Activated CD8-positive, alpha-beta T cell treated with anti-CD3 and anti-CD28 coated beads, Interleukin-2, amount 10 ng/mL, durations not matched to agents 7 days and 5 days (primary cell): ENCODE measurements at places on chromosomes 16 and 17.

- H3K27me3 ChIP-seq, result peaks cover 8% of the 10 kb centered on the region
- no peak overlapping the region for H3K4me3 ChIP-seq
- no peak overlapping the region for H3K27ac ChIP-seq
- no peaks in the 10 kb centered on the region for H3K36me3 ChIP-seq
- H3K4me1 ChIP-seq, result no peaks in the 10 kb centered on the region
Measured at GRCh38 chr16:67383284-67383683, 10.0 kb downstream of the TPPP3 start.

GRCh38 chr17:7191571-7192270, 12.6 kb upstream of the ASGR1 start:
- no peak overlapping the region for H3K27ac ChIP-seq
- no peaks in the 10 kb centered on the region for H3K36me3 ChIP-seq
- no peaks in the 10 kb centered on the region for H3K27me3 ChIP-seq
- DNase-seq, result peak; percentile 49

DNA sequence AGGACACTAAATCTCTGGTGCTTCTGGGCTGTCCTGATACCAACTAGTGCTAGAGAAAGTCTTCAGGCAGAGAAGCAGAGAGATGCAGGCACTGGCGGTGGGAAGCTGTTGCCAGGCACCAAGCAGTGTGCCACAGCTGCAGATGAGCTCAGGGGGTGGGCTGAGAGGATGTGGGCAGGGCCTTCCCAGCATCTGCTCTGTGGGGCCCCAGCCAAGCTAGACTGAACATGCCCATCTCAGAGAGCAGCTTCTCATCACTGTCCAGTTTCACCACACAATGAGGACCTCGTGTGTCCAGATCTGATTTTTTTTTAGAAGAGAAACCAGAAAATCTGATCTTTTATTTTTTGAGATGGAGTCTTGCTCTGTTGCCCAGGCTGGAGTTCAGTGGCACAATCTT, 17.1 kb downstream of the PSKH1 start:
- peaks cover 17% of the 10 kb centered on the region for H3K4me1 ChIP-seq
- H3K27me3 ChIP-seq, result no peaks in the 10 kb centered on the region
- no peak overlapping the region for H3K4me3 ChIP-seq
- peak overlapping the region; percentile 64 for H3K27ac ChIP-seq
- DNase-seq, result peak; percentile 69

- H3K36me3 ChIP-seq, result no peaks in the 10 kb centered on the region
- no peak for DNase-seq
- peaks cover 32% of the 10 kb centered on the region for H3K27me3 ChIP-seq
- H3K27ac ChIP-seq, result no peak overlapping the region
- H3K4me1 ChIP-seq, result no peaks in the 10 kb centered on the region
Measured at GRCh38 chr17:41256291-41256685, 1.1 kb downstream of the KRTAP9-9 start.

- peaks cover 33% of the 10 kb centered on the region for H3K4me1 ChIP-seq
- DNase-seq, result no peak
- no peaks in the 10 kb centered on the region for H3K27me3 ChIP-seq
- peak overlapping the region; percentile 26 for H3K4me3 ChIP-seq
- H3K36me3 ChIP-seq, result peaks cover 18% of the 10 kb centered on the region
- peak overlapping the region; percentile 55 for H3K27ac ChIP-seq
Measured at GRCh38 chr17:59641799-59642484, 22.2 kb downstream of the CLTC start.

DNA sequence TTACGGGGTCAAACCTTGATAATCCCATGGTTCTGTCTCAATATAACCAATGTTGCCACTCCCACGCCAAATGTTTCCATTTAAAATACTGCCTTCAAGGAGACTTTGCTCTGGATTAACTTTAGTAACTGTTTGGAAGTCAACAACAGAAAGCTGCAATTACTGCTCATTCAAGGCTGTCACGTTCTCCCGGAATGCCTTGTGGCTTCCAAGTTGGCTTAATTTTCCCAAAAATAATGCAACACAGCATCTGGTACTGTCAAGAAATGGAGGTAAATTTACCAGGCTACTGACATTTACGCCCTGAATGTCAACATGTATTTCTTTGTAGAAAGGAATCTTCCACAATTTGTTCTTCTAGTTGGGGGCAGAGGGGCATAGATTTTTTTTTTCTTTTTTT, 38.2 kb downstream of the GPRC5B start:
- no peaks in the 10 kb centered on the region for H3K36me3 ChIP-seq
- no peak overlapping the region for H3K27ac ChIP-seq
- no peaks in the 10 kb centered on the region for H3K4me1 ChIP-seq
- DNase-seq, result no peak
- H3K27me3 ChIP-seq, result peaks cover 4% of the 10 kb centered on the region

- no peaks in the 10 kb centered on the region for H3K4me1 ChIP-seq
- H3K27me3 ChIP-seq, result peaks cover 5% of the 10 kb centered on the region
- no peak for DNase-seq
- H3K4me3 ChIP-seq, result no peak overlapping the region
- no peak overlapping the region for H3K27ac ChIP-seq
Measured at GRCh38 chr17:61009663-61010062, 332.0 kb downstream of the BCAS3 start.

DNA sequence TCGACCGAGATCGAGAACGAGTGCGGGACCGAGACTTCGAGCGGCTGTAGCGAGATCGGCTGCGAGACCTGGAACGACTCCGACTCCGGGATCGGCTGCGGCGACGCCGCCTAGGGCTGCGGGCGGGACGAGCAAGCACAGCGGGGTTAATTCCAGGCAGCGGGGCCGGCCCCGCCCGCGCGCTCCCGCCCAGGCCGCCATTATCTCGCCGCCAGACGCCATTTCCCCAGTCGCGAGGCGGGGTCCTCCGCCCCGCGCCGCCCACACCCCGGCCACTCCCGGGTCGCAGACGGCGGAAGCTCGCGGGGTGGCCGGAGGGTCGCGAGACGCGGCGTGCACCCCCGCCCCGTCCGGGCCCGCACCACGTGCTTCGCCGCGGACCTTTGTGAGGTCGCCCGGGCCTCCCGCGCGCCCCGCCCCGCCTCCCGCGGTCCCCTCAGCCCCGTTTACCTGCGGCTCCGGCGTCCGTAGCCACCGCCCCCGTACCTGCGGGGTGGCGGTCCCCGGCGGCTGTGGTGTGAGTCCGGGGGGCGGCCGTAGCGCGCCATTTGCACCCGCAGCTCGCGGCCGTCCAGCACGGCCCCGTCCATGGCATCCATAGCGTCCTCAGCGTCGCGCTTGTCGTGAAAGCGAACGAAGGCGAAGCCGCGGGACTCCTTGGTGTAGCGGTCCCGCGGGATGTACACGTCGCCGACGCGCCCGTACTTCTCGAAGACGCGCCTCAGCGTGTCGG, 616 bp downstream of the SRSF2 start:
- peak overlapping the region; percentile 95 for H3K27ac ChIP-seq
- H3K4me1 ChIP-seq, result peaks cover 46% of the 10 kb centered on the region
- peak overlapping the region; percentile 99 for H3K4me3 ChIP-seq
- peak; percentile 69 for DNase-seq

DNA sequence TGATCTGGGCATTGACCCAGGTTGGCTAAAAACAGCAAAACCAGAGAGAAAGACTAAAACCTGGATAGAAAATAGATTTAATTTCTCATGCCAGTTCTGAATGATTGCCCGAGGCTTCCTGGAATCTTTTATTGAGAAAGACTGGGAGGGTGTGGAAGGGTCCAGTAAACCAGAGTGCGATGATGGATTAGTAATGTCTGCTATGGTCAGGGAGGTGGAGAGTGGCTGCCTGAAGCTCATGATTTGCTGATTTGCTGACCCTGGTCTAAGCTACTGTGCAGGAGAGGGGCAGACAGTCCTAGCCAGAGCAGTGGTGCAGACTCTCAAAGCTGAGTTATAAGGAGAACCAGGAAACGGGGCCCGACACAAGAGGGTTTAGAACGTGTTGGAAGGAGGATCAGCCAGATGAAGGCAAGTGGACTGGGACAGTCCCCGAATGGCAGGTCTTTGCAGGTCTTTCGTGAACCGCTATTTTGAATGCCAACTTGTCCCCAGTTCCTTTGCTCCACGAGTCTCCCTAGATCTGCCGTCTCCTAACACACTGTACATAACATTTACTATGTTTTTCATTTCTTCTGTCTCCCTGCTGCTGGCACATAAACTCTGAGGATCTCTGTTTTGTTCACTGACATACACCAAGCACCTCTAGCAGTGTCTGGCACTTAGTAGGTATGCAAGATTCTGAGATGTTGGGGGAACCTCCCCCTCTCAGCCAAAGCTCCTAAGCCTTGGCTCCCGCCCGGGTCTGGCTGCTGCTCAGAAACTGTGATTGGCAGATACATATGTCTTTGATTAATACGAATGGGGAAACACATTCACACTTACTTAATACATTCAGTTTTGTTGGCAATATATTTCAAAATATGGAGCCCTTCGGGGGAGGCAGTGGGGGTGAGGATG, 237.3 kb upstream of the TNRC6C start:
- no peaks in the 10 kb centered on the region for H3K36me3 ChIP-seq
- H3K27me3 ChIP-seq, result peaks cover 11% of the 10 kb centered on the region
- peak; percentile 18 for DNase-seq
- H3K27ac ChIP-seq, result no peak overlapping the region
- no peaks in the 10 kb centered on the region for H3K4me1 ChIP-seq

- H3K27ac ChIP-seq, result peak overlapping the region; percentile 99
- peaks cover 96% of the 10 kb centered on the region for H3K4me1 ChIP-seq
- peak overlapping the region; percentile 73 for H3K4me3 ChIP-seq
- DNase-seq, result no peak
- no peaks in the 10 kb centered on the region for H3K27me3 ChIP-seq
Measured at GRCh38 chr17:57605675-57606105, 139.4 kb downstream of the CCDC182 start.

GRCh38 chr16:66020046-66020445, 346.4 kb upstream of the CDH5 start:
- no peaks in the 10 kb centered on the region for H3K4me1 ChIP-seq
- H3K36me3 ChIP-seq, result no peaks in the 10 kb centered on the region
- no peak overlapping the region for H3K27ac ChIP-seq
- H3K4me3 ChIP-seq, result no peak overlapping the region
- no peak for DNase-seq

GRCh38 chr16:4795828-4796572, 831 bp downstream of the SMIM22 start:
- no peak overlapping the region for H3K27ac ChIP-seq
- H3K27me3 ChIP-seq, result no peaks in the 10 kb centered on the region

DNA sequence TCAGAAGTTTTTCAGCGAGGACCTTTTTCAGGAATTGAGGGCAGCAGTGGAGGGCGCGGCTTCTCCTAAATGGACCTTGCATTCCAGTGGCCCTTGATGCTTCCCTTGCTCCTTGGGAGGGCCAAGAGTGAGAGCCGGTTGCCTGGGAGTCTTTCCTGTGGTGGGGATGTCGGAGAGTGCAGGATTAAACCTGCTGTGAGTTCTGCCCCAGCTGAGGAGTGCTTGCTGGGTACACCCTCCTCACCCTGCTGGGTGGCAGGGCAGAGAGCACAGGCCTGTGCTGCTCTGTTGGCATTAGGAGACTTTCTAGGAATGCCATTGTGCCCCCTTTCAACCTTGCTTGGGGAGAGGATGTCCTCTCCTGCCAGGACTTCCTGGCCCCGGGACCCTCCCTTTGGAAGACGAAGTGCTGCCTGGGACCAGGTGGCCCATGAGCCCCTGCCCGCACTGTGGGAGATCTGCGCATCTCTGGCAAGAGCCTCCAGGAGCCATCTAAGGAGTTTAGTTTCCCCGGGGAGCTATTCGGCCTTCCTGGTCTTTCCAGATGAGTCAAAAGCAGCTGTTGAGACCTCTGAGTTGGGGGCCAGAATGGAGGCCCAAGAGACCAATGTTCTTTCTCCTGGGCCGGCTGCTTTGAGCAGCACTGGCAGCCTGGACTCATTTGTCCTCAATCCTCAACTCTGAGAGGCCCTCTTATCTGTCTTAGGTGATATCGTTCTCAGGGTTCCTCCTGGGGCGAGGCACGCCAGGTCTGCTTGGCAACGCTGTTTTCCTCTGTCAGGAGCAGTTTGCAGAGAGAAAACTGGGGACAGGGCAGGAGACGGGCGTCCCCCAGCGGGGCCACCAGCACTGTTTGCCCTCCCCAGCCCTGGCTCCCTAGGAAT, 5.6 kb downstream of the LLGL2 start:
- no peak for DNase-seq
- H3K4me1 ChIP-seq, result peaks cover 39% of the 10 kb centered on the region
- H3K27ac ChIP-seq, result no peak overlapping the region
- H3K36me3 ChIP-seq, result peaks cover 3% of the 10 kb centered on the region
- H3K27me3 ChIP-seq, result peaks cover 7% of the 10 kb centered on the region

- no peak for DNase-seq
- no peaks in the 10 kb centered on the region for H3K36me3 ChIP-seq
- H3K4me3 ChIP-seq, result no peak overlapping the region
- H3K27me3 ChIP-seq, result no peaks in the 10 kb centered on the region
- H3K4me1 ChIP-seq, result no peaks in the 10 kb centered on the region
Measured at GRCh38 chr16:59305850-59306249, 571.7 kb upstream of the GOT2 start.

DNA sequence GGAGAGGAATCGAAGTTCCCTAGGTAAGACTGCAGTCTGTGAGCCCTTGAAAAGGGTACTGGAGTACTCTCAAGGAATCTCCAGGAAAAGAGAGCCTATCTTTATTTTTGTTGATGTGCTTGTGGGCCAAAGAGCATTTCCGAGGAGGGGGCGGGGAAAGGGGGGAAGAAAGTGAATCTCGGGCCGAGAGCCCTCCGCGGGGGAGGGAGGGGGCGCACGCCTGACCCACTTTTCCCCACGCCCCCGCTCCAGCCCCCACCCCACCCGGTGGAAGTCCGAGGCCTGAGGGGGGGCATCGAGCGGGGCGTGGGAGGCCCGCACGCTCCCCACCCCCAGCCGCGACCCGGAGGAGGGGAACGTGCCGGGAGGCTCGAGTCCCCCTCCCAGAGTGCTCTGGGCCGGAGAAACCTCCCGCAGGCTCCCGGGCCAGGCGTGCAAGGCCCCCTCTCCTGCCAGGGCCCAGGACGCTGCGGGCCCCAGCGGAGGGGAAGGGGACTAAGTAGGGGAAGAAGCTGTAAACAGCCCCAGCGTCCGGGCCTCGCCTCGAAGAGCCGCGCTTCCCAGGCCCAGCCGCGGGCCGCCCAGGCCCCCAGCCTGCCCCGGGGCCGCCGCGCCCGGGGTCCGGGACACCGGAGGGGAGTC, 444 bp downstream of the HELZ start:
- DNase-seq, result peak; percentile 29
- no peaks in the 10 kb centered on the region for H3K27me3 ChIP-seq
- H3K36me3 ChIP-seq, result peaks cover 28% of the 10 kb centered on the region
- peaks cover 54% of the 10 kb centered on the region for H3K4me1 ChIP-seq

GRCh38 chr16:24736758-24737157, 7.3 kb downstream of the TNRC6A start:
- no peak for DNase-seq
- no peak overlapping the region for H3K27ac ChIP-seq
- peaks cover 41% of the 10 kb centered on the region for H3K36me3 ChIP-seq
- H3K4me3 ChIP-seq, result no peak overlapping the region

- no peak overlapping the region for H3K4me3 ChIP-seq
- no peaks in the 10 kb centered on the region for H3K4me1 ChIP-seq
- DNase-seq, result no peak
- no peaks in the 10 kb centered on the region for H3K27me3 ChIP-seq
- no peaks in the 10 kb centered on the region for H3K36me3 ChIP-seq
- H3K27ac ChIP-seq, result no peak overlapping the region
Measured at GRCh38 chr16:21263640-21264570, 14.2 kb downstream of the CRYM start.

GRCh38 chr16:14564861-14565687, 65.0 kb downstream of the PARN start:
- H3K36me3 ChIP-seq, result peaks cover 11% of the 10 kb centered on the region
- H3K27ac ChIP-seq, result no peak overlapping the region
- no peak for DNase-seq
- no peak overlapping the region for H3K4me3 ChIP-seq
- peaks cover 3% of the 10 kb centered on the region for H3K4me1 ChIP-seq
